ENCODE measurements at places on chromosomes 13 and 19.

DNA sequence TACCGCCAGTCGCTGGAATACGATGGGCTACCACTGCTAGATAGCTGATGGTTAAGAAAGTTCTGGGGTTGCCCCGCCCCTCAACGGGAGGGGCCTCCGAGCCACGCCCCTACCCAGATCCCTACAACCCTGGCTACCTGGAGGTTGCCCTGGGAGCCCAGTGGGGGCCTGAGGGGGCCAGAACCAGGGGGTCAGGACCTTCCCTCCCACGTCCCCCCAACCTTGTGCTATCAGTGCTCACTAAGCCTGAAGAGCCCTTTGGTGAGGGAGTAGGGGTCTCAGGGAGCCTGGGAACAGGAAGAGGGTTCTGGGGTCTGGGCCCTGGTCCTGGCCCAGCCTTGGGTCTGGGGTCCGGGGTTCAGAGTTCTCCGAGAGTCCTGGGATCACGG is 8.9 kb downstream of the OCEL1 start:
- peak; percentile 61 for DNase-seq

DNA sequence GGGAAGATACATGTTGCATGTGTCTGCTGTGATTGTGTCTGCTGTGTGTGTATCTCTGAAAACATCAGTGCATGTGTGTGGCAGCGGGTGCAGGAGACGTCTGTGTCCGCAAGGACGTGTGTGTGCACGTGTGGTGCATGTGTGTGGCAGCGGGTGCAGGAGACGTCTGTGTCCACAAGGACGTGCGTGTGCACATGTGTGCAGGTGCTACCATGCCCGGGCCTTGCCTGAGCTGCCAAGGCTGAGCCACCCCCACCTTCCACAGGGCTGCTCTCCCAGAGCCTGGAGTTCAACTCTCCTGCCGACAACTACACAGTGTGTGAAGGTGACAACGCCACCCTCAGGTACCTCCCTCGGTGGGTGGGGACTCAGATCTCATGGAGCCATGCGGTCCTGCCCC is 10.4 kb downstream of the IGLON5 start:
- no peak for DNase-seq

DNA sequence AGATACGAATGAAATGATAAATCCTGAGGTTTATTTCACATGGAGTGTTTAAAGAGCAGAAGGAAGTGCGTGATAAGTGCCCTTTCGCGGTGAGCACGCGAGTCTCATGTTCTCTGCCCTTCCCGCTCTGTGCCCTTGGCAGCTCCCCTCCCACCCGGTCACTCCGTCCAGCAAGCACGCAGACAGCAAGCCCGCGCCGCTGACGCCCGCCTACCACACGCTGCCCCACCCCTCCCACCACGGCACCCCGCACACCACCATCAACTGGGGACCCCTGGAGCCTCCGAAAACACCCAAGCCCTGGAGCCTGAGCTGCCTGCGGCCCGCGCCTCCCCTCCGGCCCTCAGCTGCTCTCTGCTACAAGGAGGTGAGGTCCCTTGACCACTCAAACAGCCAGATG is 37.4 kb upstream of the TEX29 start:
- DNase-seq: no peak

- DNase-seq: peak; percentile 46
Measured at GRCh38 chr19:54248016-54248601, 5.5 kb upstream of the LILRA6 start.

DNA sequence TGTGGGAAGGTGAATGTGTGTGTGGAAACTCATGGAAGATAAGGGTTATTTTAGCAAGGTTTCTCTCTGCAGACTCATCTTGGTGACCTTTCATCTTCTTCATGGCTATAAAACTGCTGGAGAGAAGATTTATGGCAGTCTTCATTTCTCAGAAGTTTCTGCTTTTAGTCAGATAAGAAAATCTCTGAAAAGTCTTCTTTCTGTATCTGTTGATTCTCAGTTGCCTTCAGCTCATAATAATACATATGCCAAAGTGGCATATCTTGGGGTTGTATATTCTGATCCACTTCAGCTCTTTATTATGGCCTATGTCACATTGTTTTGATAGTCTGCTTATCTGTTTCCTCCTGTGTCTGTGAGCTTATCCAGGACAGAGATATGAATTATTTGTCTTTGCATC is 143.3 kb upstream of the TMTC4 start:
- no peak for DNase-seq

DNA sequence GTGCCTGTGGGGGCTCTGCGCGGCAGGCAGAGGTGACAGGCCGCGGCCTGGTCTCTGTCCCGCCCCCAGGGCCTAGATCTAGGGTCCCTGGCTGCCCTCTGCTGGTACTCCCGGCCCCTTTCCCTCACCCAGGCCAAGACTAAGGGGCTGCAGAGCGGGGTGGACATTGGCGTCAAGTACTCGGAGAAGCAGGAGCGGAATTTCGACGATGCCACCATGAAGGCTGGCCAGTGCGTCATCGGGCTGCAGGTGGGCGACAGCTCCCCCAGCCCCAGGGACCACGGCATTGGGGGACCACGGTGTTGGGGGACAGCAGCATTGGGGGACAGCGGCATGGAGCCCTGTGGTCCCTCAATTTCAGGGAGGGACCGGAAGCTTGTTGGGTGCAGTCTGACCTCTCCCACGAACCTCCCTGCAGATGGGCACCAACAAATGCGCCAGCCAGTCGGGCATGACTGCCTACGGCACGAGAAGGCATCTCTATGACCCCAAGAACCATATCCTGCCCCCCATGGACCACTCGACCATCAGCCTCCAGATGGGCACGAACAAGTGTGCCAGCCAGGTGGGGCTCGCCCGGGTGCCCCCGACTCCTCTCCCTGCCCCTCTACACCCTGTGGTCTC is 3.8 kb upstream of the ABCA7 start:
- DNase-seq: no peak

GRCh38 chr19:7415857-7416371 is 67.2 kb downstream of the ARHGEF18 start:
- no peak for DNase-seq

DNA sequence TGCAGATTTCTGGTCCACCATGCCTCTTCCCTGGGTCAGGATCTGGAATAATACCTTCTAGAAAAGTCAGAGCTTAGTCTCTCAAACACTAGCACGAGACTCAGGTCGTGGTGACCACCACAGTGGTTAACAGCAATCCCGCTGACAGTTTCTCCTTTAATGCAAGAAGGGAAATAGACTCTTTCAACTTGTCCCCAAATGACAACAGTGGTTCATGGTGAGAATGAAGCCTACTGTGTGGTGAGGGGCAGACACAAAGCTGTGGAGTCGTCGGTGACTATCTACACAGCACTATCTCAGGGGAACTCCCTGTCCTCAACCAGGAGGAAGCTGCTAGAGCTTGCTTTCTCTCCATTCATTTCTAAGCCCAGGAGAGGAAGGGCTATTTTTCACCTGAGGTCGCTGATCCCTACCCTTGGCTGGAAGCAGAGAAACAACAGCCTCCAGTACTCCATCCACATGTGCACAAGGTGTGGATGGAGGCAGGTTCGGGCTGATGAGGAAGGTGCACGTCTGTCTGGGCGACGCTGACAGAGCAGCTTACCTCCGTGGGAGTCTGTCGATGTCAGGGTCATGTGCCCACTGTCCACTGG is 72.4 kb downstream of the STK24 start:
- no peak for DNase-seq

DNA sequence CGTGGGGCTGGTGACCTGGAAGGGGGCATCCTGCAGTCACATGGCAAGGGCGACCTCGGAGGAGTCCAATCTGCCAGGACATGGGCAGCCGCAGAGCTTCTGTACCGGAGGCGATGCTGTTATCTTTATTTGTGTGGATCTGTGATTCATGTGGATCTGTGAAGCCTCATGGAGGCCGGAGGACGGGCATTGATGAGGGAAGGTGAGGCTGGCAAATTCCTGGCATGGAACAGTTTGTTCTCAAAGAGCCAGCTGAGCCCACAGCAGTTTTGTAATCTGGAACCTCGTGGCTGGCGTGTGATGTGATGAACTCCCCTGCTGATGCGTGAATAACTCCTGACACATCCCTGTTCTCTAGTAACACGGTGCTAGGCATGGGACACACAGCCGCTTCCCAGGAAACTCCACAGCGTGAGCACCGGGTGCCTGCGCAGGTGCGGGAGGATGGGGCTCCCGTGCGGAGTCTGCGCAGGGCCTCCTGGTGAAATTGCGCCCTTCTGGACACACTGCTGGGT is 40.4 kb downstream of the ATP11A start:
- no peak for DNase-seq

DNA sequence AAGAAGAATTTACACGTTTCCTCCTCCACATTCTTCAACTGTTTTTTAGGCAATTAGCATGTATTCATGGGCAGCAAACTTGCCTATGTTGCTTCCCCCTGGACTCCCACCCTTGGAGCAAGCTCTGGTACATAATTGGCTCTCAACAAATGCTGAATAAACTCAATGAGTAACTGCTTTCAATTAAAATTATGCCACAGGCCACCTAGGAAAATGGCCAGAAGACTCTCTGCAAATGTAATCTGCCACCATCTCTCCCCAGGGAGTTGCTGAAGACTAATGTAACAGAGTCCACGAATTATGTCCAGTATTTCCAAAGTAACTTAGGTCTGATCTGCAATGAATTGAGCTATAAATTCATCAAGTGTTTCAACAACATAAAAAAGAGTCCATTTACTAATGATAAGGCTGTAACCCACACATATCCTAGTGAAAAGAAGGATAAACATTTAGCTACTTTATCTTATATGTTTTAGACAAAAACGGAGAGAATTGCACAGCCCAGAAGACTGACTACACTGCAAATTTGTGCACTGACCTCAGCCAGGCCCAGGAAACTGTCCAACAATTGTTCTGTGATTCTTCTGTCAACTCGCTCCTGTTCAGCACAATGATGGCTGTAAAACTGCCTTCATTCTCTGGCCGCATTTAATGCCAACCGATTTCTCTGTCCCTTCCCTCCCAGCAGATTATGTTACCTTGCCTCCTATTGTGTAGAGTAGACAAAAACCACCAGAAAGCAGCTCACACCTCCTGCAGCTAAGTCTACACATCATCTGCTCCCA is 808.6 kb upstream of the ARGLU1 start:
- no peak for DNase-seq

DNA sequence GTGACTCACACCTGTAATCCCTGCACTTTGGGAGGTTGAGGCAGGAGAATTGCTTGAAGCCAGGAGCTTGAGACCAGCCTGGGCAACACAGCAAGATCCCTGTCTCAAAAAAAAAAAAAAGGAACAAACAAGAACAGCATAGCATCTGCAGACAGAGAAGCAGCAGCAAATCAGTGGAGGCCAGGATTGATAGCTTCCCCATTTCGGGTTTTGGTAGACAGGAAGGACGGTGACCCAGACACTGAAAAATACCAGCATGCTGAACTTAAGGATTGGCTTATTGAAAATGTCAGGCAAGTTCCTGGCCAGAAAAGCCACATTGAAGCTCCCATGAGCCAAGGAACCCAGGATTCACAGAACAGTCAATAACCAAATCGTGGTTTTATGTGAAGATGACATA is 3.0 kb downstream of the ZNF490 start:
- no peak for DNase-seq

DNA sequence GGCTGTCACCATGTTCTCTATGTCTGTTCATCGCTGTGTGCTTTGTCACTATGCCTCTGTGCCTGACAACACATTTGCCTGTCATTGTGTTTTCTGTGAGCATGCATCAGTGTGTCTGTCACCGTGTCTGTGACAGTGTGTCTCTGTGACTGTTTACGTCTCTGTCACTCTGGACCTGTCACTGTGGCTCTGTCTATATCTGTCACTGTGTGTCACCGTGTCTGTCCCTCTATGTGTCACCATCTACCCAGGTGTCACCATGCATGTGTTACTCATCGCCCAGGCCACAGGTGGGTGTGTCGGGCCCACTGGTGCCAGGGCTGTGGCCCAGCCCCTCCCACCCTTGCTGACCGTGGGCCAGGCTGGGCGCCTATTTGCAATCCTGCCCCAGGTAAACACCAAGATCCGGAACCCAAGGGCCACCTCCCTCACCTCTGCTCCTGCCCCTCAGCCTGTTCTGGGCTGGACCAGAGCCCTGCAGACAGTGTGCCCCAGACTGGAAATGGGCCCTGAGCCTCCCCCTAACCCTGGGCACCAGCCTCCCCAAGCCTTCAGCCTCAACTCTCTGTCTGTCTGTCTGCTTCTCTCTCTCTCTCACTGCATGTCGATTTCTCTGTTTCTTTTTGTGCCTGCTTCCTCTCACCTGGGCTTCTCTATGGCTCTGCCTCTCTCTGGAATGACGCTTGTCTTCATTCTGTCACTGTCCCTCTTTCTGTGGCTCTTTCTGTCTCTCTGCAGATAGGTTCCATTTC is 7.7 kb downstream of the IRF2BP1 start:
- no peak for DNase-seq

- no peak for DNase-seq
Measured at GRCh38 chr19:23788411-23788810, 29.7 kb upstream of the ZNF681 start.

- DNase-seq: no peak
Measured at GRCh38 chr13:108018371-108018870, 196.9 kb downstream of the LIG4 start.

- no peak for DNase-seq
Measured at GRCh38 chr13:80160110-80160509, 180.8 kb downstream of the SPRY2 start.

DNA sequence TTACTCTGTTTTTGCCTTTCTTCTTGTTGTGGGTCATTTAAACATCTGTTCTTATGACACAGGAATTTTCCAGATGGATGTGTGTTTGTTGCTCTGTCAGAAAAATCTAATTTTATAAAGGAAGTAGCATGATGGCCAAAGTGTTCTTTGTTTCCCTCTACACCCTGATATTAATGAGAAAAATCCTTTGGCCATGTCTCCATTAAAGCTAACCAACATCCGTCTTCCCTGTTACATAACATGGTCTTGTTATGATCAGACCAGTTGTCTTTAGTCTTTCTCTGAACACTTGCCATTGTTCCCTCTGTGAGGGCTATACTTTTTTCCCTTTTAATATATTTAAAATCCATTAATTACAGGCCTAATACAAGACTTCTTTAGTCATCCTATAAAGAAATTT is 142.2 kb upstream of the SPRY2 start:
- DNase-seq: no peak

- no peak for DNase-seq
Measured at GRCh38 chr13:41500511-41500910, 43.2 kb downstream of the RGCC start.

DNA sequence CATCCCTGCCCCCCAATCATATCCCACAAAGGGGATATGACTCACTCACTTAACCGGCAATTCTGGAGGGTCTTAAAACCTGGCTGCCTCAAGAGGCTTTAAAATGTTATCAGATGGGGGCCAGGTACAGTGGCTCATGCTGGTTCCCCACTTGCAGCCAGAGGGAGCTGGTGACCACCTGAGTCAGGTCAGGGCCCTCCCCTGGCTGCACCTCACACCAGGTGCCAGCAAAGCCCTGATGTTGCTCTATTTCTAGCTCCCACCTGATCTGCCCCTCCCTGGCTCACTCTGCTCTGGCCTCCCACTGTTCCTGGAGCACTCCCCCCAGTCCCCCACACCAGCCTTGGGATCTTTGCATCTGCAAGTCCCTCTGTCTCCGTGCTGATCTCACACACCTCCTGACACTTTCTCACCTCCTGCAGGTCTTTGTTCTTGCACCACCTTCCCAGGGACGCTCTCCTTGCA is 14.2 kb downstream of the HPN start:
- no peak for DNase-seq

- no peak for DNase-seq
Measured at GRCh38 chr19:22606954-22607652, 27.0 kb upstream of the ZNF492 start.

All from stimulated activated CD4-positive, alpha-beta T cell treated with anti-CD3 and anti-CD28 coated beads, TNF-alpha, amount 100 ng/mL, for 48 hours (primary cell).